ENCODE measurements at places on chromosomes 5 and 9. TPM values are rescaled to one million over a fixed set of nuclear protein-coding genes. Genes with fewer than 3 reads are reported as not detected.

The SOWAHA gene
- 0.10 TPM for total RNA-seq

The JAK2 gene
- total RNA-seq: 12.3 TPM

The ANKS6 gene
- total RNA-seq: 16.7 TPM

The SPATA31C1 gene
- not detected for total RNA-seq

The MZB1 gene
- not detected for total RNA-seq

The CARTPT gene
- not detected for total RNA-seq
